ENCODE measurements at places on chromosomes 7 and 10.

DNA sequence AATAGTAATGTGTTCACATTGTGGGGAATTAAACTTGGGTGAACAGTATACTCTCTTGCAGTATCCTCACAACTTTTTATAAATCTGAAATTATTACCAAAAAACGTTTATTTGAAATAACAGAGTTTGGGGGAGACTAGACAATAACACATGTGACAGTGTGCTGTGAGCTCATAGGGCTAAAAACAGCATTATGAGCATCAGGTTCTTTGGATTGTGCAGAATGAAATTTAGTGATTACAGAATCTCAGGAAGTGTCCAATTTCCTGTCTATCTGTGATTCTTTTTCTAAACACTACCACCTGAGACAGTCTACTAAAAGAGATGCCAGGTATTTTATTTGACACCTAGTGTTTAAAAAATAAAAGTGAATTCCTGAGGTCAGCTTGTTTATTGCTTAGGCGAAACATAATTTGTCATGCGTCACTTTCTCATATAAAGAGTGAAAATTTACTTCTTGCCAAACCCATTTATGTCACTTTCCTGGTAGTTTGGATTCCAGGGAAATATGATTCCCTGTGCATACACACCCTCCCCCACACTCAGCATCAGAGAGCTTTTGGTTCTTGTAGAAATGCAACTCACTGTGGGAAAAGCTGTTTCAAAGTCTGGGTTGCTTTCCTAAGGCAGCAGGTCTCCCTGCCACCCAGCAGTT, 71.2 kb downstream of the AOAH start:
- DNase-seq = no peak

GRCh38 chr10:131056091-131056579, 255.4 kb downstream of the TCERG1L start:
- no peak for DNase-seq

- no peak for DNase-seq
These were observed 123.2 kb downstream of the AVL9 start for GRCh38 chr7:32618470-32618869.

GRCh38 chr7:157250605-157251228, 86.1 kb upstream of the DNAJB6 start:
- DNase-seq = peak; percentile 38

DNA sequence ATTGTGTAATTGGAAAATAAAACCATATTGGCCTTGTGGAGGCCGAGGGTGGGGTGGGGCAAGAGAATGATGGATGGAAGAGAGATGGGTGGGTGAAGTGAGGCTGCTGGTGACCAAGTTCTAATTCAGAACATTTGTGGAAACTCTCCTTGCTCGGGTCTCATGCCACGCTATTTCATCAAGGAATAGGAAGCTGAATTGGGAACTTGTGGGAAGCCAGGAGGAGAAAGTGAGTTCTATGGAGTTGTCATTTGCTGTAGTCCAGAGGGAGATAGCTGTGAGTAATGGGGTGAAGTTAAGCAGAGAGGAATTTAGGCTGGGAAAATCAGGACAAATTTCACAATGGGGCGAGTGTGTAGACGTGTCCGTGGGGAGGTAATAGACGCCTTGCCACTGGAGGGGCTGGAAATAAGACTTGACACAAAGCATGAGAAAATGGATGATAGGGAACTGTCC, 339.2 kb downstream of the LRMDA start:
- DNase-seq = no peak

GRCh38 chr10:11144626-11145494, 127.2 kb downstream of the CELF2 start:
- DNase-seq = no peak

DNA sequence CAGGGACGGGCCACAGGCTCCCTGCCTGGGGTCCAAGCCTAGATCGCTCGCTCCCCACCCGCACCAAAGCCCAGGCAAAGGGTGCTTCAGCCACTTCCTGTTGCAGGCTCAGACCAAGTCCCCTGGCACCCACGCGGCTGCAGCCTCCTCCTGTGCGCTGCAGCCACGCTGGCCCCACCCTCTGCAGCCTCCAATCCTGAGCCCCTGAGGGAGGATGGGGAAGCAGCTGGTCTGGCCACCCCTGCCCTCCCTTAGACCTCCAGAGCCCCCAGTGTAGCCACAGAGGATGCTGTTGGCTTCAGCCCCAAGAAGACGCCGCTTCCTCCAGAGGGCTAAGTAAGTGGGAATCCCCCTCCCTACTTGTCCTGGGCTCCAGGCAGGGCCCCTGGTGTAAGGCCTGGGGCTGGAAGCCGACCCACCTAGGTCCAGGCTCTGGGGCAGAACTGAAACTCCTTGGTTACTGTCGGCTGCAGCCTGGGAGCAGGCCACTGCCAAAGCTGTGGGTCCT, 9.4 kb downstream of the LIMK1 start:
- DNase-seq = no peak
